ENCODE measurements at places on chromosomes 11 and 22.

GRCh38 chr11:75344761-75345454 lies 6.6 kb downstream of the ARRB1 start:
- DNase-seq: no peak

- no peak for DNase-seq
These were observed 1248.0 kb upstream of the CNTN5 start for GRCh38 chr11:97772705-97773104.

- no peak for DNase-seq
These were observed 15.6 kb downstream of the ARFGAP3 start for GRCh38 chr22:42841444-42841843.

DNA sequence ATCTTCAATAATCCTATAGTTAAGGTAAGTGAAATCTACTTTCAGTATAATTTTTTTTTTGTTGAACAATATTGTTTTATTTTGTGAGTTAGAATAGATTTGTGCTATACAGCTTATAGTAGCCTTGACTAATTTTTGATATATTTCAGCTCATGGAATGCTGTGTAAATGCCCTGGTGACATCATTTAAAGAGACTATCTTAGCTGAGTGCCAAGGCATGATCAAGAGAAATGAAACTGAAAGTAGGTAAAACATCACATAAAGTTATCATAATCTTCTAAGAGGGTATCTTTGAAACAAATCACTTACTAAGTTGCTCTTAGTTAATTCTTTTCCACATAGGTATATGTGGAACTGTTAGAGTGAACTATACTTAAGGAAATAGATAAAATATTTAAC lies 51.4 kb upstream of the ACAT1 start:
- no peak for DNase-seq

Measured in stimulated activated CD4-positive, alpha-beta T cell treated with anti-CD3 and anti-CD28 coated beads, Interleukin-15, amount 100 ng/mL, for 1 hour (primary cell).